Kasumi-1 (cell line): ENCODE measurements at places on chromosomes 1 and 21.

- no peak for DNase-seq
Measured at GRCh38 chr1:43440358-43440757, 13.4 kb downstream of the HYI start.

- DNase-seq = no peak
Measured at GRCh38 chr1:68010543-68010942, 39.9 kb downstream of the DIRAS3 start.

DNA sequence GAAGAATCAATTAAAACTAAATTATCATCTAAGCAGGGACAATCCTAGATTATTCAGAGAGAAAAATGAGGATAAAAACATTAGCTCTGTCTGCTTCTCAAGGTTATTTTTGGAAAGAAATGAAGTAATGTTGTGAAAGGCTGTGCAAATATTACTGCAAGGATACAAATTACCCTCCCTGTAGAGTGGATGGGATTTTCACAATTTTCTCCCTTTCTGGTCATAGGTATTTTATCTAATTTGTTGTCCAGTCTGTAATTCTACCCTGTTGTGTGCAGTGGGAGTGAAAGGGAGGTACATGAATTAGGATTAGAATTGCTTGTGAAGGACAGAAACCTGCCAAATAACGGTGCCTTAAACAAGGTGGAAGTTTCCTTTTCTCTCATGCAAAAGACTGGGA is 54.7 kb downstream of the MAP3K7CL start:
- DNase-seq = no peak

GRCh38 chr1:234970731-234971476 is 157.7 kb downstream of the TOMM20 start:
- DNase-seq = peak; percentile 81

GRCh38 chr1:117795792-117796191 is 133.6 kb downstream of the GDAP2 start:
- DNase-seq = no peak

- DNase-seq = no peak
Measured at GRCh38 chr21:30349572-30349971, 1.2 kb upstream of the KRTAP23-1 start.

DNA sequence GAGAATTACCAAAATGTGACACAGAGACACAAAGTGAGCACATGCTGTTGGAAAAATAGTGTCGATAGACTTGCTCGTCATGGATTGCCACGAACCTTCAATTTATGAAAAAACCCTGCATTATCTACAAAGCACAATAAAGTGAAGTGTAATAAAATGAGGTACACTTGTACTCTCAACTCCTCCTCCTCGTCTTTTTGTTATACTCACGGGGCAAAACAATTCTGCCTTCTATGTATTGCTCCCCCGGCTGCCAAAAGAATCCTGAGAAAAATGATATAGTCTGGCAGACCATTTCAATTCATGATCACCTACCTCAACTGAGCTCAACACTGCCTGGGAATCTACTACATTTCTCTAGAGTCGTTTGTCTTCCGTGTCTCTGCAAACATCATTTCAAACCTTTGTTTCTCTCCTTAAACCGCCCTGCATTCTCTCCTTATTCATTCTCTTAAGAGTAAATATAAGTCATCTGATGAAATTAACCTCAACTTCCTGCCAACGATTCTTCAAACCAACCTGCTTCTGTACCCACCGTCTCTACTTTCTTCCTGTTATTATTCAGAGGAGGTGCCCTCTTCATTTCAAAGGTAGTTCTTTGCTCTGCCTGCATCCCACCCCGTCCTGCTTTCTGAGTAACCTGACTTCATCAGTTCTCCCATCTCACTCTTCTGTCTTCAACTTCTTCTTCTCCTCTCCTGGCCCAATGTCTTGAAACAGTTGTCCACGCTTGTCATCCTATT is 12.9 kb upstream of the IL19 start:
- peak; percentile 13 for DNase-seq

- DNase-seq = no peak
Measured at GRCh38 chr1:115056395-115056798, 26.8 kb downstream of the TSHB start.

DNA sequence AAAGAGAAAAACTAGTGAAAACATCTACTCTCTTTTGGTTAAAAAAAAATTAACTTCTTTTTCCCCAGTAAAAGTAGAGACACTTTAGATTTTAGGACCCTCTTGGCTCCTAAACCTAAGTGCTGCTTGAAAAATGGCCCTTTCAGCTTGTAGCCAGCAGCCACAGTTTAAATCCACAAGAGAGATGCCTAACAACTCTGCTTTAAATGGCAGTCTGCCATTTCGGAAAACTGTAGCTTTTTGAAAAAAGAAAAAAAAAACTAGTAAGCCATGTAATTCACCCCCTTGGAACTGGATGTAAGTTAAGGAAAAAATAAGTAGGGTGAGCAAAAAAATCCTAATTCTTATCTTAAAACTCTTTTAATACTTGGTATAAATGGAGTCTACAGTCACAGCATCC is 56.0 kb downstream of the LHX9 start:
- DNase-seq = no peak

- no peak for DNase-seq
Measured at GRCh38 chr1:165441166-165441880, 3.6 kb downstream of the RXRG start.

- DNase-seq = no peak
Measured at GRCh38 chr1:196319301-196319700, 288.9 kb downstream of the KCNT2 start.

DNA sequence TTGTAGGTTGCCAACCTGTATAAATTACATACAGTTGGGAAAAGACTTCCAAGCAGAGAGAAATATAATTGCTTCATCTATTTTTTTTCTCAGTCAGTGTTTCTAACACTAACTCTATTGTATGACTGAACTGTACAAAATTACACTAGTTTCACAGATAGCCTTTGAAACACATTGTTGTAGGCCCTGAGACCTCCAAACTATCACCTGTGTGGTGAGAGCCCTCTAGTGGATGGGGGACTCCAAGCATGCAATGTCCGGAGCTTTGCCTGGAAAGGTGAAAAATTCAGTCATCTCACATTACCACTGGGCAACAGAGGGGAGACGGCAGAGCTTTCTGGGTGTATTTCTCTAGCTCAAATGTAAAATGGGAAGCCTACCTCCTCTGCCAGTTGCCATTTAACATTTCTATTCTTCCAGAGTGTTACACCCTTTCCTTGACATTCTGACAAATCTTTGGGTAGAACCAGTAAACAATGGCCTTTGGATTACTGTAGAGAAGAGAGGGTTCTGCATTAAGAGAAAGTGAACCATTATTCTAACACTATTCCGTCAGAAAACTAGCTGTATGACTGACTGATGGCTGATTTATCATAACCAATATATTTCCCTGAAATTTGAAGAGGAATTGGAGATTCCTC is 212.2 kb downstream of the LYPLAL1 start:
- DNase-seq = peak; percentile 40

- DNase-seq = no peak
Measured at GRCh38 chr1:208180421-208180820, 63.8 kb downstream of the PLXNA2 start.

DNA sequence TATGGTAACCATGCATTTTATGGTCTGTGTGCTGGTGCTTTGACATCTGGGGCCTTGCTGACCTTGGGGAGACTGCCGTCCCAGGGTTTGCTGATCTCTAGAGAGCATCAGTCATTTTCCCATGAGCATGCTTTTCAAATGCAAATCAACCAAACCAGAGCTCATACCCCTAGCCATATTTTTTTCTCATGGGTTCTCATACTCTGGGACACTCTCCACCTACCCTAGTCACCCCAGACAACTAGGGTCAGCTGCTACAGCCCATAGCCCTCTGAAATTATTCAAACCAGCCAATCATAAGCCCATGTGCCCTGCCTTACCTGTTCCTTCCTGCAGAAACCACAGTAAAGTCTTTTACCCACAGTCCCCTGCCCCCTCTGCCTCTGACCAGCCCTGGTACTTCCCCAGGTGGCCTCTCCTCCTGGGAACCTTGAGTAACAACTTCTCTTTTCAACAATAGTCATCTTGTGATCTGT is 132.0 kb downstream of the MAP3K21 start:
- no peak for DNase-seq

DNA sequence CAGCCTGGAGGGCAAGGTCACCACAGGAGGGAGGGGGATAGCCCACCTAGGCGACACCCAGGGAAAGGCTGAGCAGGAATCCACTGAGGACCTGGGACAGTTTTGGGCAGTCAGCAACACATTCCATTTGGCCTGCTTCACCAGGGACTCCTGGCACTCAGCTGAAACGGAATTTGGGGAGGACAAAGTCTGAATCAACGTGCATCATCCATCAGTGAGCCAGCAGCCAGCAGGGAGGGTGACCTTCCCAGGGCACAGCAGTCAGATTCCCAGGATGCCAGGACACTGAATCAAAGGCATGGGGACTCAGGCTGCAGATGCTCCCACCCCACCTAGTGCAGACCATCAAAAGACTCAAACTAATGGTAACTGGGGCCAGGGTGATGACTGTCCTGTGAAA is 4.6 kb downstream of the SH3BP5L start:
- no peak for DNase-seq

- no peak for DNase-seq
Measured at GRCh38 chr1:171185091-171185490, at the start of gene FMO2. TSS of gene FMO2 (plus strand) at chr1:171185300. CDS start at chr1:171185714, 414 bp downstream.

DNA sequence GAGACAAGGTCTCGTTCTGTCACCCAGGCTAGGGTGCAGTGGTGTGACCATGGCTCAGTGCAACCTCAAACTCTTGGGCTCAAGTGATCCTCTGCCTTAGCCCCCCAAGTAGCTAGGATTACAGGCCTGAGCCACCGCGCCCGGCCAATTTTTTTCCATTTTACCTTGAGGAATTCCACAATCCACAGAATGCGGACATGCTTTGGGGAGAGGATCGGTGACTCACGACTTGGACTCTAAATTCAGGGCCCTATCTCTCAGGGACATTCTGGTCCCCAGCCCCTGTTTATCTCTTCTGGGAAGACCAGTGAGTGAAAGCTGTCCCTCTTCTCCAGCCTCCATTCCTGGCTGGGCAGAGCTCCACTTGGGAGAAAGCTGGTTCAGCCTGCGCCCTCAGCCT is 5.2 kb downstream of the PADI1 start:
- no peak for DNase-seq

GRCh38 chr1:174815474-174815908 is 184.3 kb upstream of the CACYBP start:
- DNase-seq = no peak

DNA sequence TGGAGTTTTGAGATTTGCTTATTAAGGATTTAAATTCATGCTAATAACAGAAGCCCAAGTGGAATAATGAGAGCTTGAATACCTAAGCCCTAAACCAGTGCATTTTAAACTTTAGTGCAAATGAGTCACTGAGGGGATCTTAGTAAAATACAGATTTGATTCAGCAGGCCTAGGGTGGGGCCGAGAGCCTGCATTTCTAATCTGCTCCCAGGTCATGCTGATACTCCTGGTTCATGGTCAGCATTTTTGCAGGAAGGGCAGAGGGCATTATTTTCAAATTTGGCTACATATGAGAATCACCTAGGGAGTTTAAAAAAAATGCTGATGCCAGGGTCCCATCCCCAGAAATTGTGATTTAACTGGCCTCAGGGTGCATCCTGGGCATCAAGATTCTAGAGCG is 39.3 kb downstream of the DNTTIP2 start:
- no peak for DNase-seq

- DNase-seq = no peak
Measured at GRCh38 chr1:201059871-201060555, 36.5 kb upstream of the KIF21B start.

DNA sequence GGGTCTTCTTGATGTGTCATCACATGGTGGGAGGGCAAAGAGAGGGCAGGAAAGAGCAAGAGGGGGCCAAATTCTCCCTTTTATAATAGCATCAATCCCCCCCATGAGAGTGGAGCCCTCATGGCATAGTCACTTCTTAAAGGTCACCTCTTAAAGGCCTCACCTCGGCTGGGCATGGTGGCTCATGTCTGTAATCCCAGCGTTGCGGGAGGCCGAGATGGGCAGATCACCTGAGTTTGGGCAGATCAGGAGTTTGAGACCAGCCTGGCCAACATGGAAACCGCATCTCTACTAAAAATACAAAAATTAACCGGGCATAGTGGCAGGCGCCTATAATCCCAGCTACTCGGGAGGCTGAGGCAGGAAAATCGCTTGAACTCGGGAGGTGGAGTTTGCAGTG is 170.1 kb downstream of the PGBD5 start:
- DNase-seq = no peak

GRCh38 chr1:192592981-192593708 is 17.6 kb downstream of the RGS1 start:
- DNase-seq = no peak

DNA sequence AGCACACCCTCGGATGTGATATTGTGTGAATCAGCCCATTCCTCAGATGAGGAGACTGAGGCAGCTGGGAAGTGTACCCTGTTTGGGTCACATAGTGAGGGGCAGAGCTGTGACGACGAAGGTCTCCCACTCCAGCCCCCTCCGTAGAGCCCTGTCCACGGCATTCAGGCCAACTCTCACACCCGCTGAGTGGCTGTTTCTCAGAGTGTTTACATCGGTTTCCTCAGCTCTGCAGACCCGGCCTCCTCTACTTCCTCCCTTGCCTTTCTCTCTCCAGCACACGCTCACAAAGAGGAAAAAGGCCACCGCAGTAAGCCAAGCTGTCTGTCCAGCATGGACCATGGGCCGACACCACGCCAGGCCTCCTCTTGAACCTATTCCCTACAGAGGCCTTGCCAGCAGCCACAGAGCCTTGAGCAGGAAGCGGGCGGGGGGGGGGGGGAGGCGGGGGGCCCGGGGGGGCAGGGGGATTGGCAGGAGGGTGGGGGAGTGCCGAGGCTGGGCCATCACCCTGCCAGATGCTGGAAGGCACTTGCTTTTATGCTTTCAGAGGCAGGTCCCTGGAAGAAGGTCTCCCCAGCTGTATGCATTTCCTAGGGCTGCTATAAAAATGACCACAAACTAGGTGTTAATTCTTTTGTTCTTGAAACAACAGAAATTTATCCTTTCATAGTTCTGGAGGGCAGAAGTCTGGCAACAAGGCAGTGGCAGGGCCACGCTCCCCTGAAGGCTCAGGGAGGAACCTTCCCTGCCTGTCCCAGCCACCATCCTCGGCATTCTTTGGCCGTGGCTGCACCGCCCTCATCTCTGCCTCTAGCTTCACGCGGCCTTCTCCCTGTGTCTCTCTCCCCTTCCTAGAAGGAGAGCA is 178.4 kb downstream of the PSMG1 start:
- DNase-seq = peak; percentile 89
